Activated T-helper 2 cell treated with anti-CD3 and anti-CD28 coated beads, Interferon-gamma antibody, Interleukin-2, Interleukin-4, amounts not matched to agents 10 μg/mL and 5 μg/mL and 100 μg/mL, durations not matched to agents 14 hours and 24 hours and 36 hours (primary cell): ENCODE measurements at places on chromosomes 1 and 21. TPM values are rescaled to one million over a fixed set of nuclear protein-coding genes. Genes with fewer than 3 reads are reported as not detected.
A peak's percentile ranks its signal among the peaks of the same experiment; 100 is the strongest.

DNA sequence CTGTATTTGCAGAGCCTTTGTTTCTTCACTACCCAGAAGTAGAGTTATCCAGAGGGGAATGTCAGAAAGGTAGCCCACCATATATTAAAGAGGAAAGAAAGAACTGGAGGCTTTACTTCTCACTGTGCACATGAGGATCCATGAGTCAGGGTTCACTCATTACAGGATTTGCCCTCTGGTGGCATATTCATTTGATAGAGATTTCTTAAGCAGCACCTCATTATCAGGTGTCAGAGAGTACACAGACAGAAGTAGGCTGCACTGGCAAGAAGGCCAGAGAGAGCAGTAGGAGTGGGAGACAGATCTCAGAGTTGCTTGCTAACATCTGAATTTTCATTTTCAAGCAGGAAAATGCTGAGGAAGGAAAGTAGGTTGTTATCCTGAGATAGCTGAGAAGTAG, 123.8 kb downstream of the PIK3R3 start:
- no peaks in the 10 kb centered on the region for H3K4me1 ChIP-seq
- DNase-seq: no peak
- H3K4me3 ChIP-seq: no peak overlapping the region
- H3K27ac ChIP-seq: no peak overlapping the region
- H3K36me3 ChIP-seq: peaks cover 44% of the 10 kb centered on the region

GRCh38 chr1:201072922-201073321, 39.3 kb downstream of the CACNA1S start:
- no peaks in the 10 kb centered on the region for H3K36me3 ChIP-seq
- H3K27ac ChIP-seq: no peak overlapping the region
- H3K4me3 ChIP-seq: no peak overlapping the region
- DNase-seq: no peak

DNA sequence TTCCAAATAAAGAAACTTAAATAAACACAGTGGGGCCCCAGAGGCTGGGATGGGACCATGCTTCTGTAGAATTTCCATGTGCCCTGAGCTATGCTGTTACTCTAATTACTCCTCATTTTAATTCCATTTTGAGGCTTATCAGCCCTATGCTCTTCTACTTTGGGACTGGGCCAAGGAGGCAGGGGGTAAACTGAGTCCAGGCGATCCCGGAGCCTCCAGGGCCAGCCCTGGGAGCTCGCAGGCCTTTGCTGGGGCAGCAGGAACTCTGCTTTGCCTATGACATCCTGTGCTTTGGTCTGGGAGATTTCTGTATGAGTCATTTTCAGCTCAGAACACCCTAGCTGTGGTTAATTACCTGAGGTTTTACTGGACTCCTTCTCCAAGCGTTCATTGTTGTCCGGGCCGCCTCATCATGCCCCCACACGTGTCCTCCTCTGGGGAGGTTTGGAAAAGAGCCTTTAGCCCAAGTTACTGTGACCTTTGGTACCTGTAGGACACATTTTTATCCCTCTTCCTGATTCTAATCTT, 95.7 kb downstream of the RHOU start:
- H3K36me3 ChIP-seq: no peaks in the 10 kb centered on the region
- H3K4me1 ChIP-seq: peaks cover 24% of the 10 kb centered on the region
- H3K27me3 ChIP-seq: peaks cover 32% of the 10 kb centered on the region
- no peak overlapping the region for H3K4me3 ChIP-seq

GRCh38 chr1:43358121-43358745, 548 bp upstream of the CDC20 start:
- peaks cover 37% of the 10 kb centered on the region for H3K4me1 ChIP-seq
- H3K36me3 ChIP-seq: peaks cover 52% of the 10 kb centered on the region
- peak overlapping the region; percentile 93 for H3K4me3 ChIP-seq
- peak overlapping the region; percentile 88 for H3K27ac ChIP-seq
- H3K27me3 ChIP-seq: no peaks in the 10 kb centered on the region

DNA sequence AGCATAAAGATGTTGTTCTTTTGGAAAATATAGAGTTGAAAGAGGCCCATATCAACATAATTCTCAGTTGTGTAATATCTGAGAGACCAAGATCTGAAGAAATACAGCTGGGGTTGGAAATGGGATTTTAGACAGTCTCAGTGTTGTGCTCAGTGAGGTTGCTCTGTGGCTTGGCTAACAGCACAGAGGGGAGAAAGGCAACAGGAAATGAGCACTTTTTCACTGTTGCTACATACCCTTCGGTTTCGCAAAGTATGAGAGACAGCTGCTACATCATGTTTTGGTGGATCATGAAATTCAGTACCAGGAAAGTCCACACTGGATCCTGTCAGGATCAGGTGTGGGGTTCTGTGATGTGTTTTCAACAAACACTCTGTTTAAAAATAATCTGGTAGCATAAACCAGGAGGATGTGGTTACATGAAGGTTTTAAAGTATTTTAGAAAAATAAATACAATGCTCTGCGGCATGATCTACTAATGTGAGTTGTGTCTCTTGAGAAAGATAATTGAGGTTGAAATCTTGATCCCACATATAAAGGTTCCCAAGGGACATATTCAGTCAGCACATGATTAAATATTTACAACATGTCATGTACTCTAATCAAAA, 7.0 kb upstream of the GPR88 start:
- DNase-seq: no peak
- no peak overlapping the region for H3K4me3 ChIP-seq
- no peaks in the 10 kb centered on the region for H3K36me3 ChIP-seq
- H3K27me3 ChIP-seq: peaks cover 29% of the 10 kb centered on the region

Gene FCER1G
- 0.60 and 0.71 TPM in 2 replicates for total RNA-seq

DNA sequence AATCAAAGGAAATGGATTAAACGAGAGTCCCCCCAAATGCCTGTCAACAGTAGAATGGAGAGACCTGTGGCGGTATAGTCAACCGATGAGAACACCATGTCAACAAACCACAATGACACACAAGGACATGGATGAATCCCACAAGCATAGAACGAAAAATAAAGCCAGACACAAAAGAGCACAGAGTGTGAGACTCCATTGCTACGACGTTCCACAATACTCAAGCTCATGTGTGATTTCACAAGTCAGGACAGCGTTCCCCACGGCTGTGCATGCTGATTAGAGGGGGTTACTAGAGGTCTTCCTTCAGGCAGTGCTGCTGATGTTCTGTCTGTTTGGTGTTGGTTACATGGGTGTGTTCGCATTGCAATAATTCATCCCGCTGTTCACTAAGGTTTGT, 5.8 kb upstream of the PLA2G2D start:
- H3K36me3 ChIP-seq: no peaks in the 10 kb centered on the region
- H3K27ac ChIP-seq: no peak overlapping the region
- no peak for DNase-seq
- H3K4me1 ChIP-seq: no peaks in the 10 kb centered on the region
- H3K4me3 ChIP-seq: no peak overlapping the region

Gene LMO4
- total RNA-seq: 20.9 and 21.7 TPM in 2 replicates

- no peaks in the 10 kb centered on the region for H3K27me3 ChIP-seq
- H3K27ac ChIP-seq: no peak overlapping the region
- peaks cover 20% of the 10 kb centered on the region for H3K4me1 ChIP-seq
- peaks cover 17% of the 10 kb centered on the region for H3K36me3 ChIP-seq
- H3K4me3 ChIP-seq: no peak overlapping the region
- no peak for DNase-seq
These were observed 72.8 kb upstream of the KRTAP19-8 start for GRCh38 chr21:31111093-31111492.

Gene GSTM1
- total RNA-seq: 112 and 113 TPM in 2 replicates

- no peak for DNase-seq
- peaks cover 33% of the 10 kb centered on the region for H3K4me1 ChIP-seq
- peak overlapping the region; percentile 80 for H3K27ac ChIP-seq
- peak overlapping the region; percentile 72 for H3K4me3 ChIP-seq
These were observed 30.4 kb downstream of the ARID4B start for GRCh38 chr1:235297579-235297978.

Gene SPATC1L
- 13.9 and 14.7 TPM in 2 replicates for total RNA-seq

Gene SFN
- 0.32 and 0.62 TPM in 2 replicates for total RNA-seq

- DNase-seq: no peak
- peaks cover 27% of the 10 kb centered on the region for H3K27me3 ChIP-seq
- no peaks in the 10 kb centered on the region for H3K36me3 ChIP-seq
- H3K4me1 ChIP-seq: no peaks in the 10 kb centered on the region
- no peak overlapping the region for H3K4me3 ChIP-seq
These were observed 68.1 kb upstream of the STUM start for GRCh38 chr1:226480461-226480860.

DNA sequence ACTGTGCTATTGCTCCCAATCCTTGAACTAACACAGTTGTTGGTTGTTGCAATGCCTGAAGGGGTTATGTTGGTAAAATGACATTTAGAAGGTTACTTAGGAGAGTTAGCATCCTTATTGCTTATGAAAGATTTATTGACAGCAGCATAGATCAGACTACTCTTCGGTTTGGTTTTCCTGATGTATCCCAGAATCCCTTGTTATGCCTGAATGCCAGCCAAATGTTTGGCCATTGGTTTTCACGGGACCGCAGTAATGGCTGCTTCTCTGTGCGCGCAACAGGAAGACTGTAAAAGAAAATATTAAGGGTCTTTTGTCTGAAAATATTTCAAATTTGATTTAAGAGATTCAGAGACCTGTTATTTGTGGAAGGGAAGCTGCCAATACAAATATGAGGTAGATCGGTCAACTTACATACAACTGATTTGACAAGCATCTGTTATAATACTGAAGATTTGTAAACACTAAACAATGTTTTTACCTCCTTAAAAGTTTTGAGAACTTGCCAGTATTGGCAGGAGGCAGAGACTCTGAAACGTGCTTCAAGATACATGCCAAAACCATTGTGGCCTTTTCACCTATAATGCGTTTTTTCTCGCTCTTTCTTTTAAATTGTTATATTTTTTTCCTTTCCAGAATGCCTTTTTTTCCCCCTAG, 8.3 kb downstream of the NFIA start:
- H3K4me1 ChIP-seq: no peaks in the 10 kb centered on the region
- no peaks in the 10 kb centered on the region for H3K36me3 ChIP-seq
- DNase-seq: no peak

Gene TIAM1
- total RNA-seq: 110 and 114 TPM in 2 replicates

- H3K27ac ChIP-seq: no peak overlapping the region
- H3K27me3 ChIP-seq: peaks cover 10% of the 10 kb centered on the region
- no peak overlapping the region for H3K4me3 ChIP-seq
- DNase-seq: no peak
- H3K36me3 ChIP-seq: peaks cover 5% of the 10 kb centered on the region
- H3K4me1 ChIP-seq: peaks cover 15% of the 10 kb centered on the region
These were observed 107.4 kb upstream of the COA6 start for GRCh38 chr1:234265861-234266260.

- DNase-seq: no peak
- H3K4me3 ChIP-seq: no peak overlapping the region
- no peak overlapping the region for H3K27ac ChIP-seq
- no peaks in the 10 kb centered on the region for H3K27me3 ChIP-seq
- no peaks in the 10 kb centered on the region for H3K4me1 ChIP-seq
These were observed 364.7 kb upstream of the GREM2 start for GRCh38 chr1:240976685-240977084.
